NCI-H187 treated with DMSO at 0.1 percent for 48 hours (cell line): ENCODE measurements at places on chromosomes 3 and 15.

DNA sequence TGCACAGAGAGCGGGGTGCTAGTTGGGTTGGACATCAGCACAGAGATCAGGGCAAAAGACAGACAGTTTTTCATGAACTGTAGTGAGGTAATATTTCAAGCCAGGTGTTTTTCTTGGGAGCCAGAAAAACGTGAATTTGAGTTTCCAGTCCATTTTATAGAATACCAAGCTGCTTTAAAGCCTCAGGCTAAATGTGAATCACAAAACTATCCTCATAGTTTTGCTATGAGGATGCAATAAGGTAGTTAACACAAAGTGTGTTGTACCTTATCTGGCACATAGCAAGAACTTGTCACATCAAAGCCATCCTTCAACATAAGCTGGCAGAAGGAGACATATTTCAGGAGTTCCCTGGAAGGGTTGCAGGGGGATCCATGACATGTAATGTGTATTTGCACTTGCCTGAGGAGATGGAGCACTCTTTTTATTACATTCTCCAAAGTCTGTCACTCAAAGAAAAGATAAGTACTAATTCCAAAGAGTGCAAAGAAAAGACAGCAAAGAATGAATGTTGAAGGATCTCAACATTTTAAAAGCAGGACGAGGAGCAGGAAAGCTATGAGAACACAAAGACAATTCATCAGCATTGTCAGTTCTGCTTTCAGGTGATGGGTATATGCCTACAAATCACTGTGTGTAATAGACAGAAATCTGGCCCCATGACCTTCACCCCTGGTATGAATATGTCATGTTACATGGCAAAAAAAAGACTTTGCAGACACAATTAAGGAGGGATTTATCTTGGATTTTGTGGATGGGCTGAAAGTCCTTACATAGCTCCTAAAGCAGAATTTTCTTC, 1046.4 kb downstream of the NTRK3 start:
- no peak for DNase-seq

DNA sequence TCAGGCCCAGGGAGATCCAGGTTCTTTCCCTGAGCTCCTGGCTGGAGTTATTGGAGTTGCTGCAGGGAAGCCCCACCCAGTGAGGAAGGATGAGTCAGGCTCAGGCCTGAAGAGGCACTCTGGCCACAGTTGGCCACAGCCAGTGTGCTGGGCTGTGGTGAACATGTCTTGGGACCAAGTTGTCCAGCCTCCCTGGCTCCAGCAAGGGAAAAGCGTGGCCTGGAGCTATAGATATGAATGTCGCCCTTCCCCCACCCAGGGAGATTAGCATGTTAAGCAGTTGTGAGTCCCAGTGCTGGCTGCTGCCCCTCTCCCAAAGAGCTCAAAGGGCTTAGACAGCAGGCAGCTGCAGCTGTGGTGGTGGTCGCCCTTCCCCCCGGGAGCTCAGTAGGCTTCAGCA, 963.2 kb downstream of the ROBO2 start:
- no peak for DNase-seq

- no peak for DNase-seq
Measured at GRCh38 chr3:110296885-110297284, 774.7 kb upstream of the NECTIN3 start.

DNA sequence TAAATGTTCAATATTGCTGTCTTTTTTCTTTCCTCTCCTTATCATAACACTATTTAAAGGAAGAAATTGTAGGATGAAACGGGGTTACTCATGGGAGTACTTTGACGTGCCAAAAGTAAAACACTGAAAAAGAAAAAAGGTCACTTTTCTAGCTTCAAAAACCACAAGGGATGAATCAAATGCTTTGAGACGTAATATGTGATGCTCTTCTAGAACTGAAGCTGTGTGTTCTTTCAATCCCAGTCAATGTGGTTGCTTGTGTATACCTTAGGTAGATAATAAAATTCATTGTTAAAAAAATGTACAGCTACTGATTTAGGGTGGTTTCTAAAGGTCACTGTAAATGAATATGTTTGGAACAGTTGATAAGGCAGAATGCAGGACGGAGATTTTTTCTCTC, 538.8 kb upstream of the ZNF717 start:
- DNase-seq: no peak

GRCh38 chr15:79562403-79562815, 130.3 kb downstream of the MINAR1 start:
- DNase-seq: no peak

DNA sequence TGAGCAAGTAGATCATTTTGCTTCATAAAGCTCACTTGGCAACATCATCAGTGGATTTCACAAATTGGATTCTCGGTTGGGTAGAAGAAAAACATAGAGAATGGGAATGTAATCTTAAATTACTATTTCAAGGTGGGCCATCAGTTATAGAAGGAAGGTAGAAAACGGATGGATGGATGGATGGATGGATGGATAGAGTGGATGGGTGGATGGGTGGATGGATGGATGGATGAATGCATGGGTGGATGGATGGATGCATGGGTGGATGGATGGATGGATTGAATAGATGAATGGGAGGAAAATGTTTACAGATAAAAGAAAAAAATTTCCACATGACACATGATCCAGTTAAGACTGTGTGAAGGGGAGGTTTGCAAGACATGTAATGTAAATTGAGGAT, 159.7 kb downstream of the MEX3B start:
- DNase-seq: no peak

DNA sequence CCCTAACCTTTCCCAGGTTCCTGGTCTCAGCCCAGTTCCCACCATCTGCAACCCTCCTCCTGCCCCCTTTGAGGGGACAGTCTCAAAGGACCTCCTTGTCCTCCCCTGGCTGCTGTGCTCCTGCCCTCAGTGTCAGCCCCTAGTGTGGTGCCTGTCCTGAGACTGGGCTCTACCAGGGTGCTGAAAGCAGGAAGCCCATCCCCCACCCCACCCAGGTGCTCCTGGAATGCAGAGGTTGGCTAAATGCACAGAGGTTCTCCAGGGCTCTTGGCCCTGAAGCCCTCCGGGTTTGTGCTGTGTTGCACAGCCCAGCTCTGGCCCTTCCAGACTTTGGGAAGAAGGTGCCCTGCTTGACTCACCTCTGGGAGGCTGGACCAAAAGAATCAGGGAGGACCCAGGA, 21.8 kb downstream of the C3orf18 start:
- no peak for DNase-seq

GRCh38 chr15:62524848-62525247, 359.8 kb upstream of the C2CD4B start:
- no peak for DNase-seq
